ENCODE measurements at places on chromosomes 6 and 20.
A peak's percentile ranks its signal among the peaks of the same experiment; 100 is the strongest.

GRCh38 chr20:3420211-3420707 lies 12.8 kb upstream of the DNAAF9 start:
- peak; percentile 19 for DNase-seq

DNA sequence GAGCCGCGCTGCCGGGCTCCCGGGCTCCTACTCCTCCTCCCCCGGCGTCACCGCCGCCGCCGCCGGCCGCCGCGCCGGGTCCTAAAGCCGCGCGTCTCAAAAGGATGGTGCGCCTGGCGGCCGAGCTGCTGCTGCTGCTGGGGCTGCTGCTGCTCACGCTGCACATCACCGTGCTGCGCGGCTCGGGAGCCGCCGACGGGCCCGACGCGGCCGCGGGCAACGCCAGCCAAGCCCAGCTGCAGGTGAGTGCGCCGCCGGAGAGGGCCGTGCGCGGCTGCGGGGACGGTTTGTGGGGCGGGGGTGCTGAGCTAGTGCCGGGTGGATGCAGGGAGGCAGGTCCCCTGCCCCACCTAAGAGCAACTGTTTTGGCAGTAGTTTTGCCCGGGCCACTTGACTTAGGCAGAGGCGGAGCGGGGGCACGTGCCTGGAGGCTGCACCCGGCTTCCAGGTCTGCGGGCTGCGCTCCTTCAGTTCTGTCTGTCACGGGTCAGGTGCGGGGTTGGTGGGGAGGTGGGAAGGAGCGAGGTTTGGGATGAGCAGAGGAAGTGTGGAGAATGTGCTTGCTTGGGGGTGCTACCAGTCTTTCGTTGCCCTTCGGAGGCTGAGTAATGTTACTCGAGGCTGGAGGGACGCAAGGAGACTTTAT lies 722 bp downstream of the ISM1 start:
- peak; percentile 70 for DNase-seq

DNA sequence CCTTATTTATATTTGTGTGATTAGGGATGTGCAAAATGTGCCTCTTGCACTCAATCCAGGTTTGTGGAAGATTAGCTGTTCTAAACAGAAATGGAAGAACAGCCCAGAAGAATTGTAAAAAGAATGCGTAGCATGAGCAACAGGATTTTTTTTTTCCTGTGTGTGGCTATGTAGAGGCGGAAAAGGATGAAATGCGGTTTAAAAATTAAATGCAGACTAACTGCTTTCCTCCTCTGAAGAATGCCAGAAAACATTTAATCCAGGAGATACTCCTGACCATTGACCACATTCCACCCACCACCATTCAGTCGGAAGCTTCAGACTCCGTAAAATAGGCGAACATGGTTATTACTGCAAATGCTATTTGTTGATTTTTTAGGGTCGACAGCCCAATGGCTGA lies 83.4 kb downstream of the BMP6 start:
- no peak for DNase-seq

- DNase-seq: no peak
These were observed 192.2 kb upstream of the SGK1 start for GRCh38 chr6:134510142-134510541.

- no peak for DNase-seq
These were observed 42.5 kb downstream of the KCNQ2 start for GRCh38 chr20:63429992-63430391.

GRCh38 chr6:106250953-106251352 lies 74.6 kb downstream of the ATG5 start:
- peak; percentile 50 for DNase-seq

- DNase-seq: no peak
These were observed 79.9 kb upstream of the BHLHE23 start for GRCh38 chr20:63086421-63087235.

DNA sequence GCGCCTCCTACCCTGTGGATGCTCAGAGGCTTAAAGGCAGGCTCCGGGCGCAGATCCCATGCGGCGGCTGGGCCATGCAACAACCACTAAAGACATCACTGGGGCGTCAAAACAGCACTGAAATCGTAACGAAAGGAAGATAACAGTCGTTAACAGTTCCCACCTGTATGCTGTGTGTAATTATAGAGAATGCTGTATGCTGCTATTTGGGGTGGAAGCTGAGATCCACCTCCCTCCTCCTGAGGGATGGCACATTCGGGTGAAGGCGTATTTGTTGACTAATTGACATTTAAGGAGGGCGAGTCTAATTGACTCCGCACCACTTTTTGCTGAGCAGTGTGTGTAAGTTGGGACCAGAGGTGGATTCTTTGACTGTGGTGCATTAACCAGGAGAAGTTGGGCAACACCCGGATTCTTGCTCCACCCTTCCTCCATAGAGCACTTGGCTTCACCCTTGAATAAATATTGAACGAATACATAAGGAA lies 687 bp downstream of the SLC35A1 start:
- DNase-seq: no peak

- DNase-seq: no peak
These were observed 6.1 kb downstream of the MRS2 start for GRCh38 chr6:24408719-24409410.

GRCh38 chr6:68497927-68498326 lies 137.2 kb upstream of the ADGRB3 start:
- DNase-seq: no peak

DNA sequence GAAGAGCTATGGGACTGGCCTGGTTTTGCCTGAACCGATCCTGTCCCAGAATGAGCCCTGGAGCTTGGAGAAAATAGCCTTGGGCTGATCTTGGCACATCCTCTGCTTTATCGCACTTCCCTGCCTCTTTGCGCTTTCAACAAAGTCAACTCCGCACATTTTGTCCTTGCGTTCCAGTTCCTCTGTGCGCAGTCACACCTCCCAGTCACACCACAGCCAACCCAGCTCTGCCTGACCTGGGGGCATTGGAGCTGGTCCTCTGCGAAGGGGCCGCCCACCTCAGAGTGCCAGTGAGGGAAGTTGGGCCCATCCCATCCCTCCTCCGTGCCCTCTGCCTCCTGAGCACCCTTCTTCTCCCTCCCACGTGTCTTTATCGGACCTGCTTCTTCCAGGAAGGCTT lies 16.9 kb upstream of the UQCC2 start:
- no peak for DNase-seq

DNA sequence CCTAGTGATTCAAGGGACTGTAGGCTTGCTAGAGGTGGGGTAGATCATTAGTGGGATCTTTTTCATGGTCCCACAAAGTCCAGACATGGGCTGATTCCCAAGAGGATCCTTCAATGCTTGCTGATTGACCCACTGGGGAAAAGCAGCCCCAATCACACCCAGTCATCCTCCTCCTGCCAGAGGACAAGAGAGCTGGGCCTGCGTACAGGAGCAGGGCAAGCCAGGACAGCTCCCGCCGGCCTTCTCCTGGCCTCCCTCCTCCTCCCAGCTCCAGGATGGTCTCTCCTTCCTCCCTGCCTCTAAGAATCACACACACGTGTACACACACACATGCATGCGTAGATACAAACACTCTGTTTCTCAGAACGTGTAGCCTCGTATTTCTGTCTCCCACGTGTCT lies 27.0 kb downstream of the KCNK15 start:
- no peak for DNase-seq

- DNase-seq: peak; percentile 54
These were observed 59.9 kb upstream of the MAP7 start for GRCh38 chr6:136609873-136610706.

DNA sequence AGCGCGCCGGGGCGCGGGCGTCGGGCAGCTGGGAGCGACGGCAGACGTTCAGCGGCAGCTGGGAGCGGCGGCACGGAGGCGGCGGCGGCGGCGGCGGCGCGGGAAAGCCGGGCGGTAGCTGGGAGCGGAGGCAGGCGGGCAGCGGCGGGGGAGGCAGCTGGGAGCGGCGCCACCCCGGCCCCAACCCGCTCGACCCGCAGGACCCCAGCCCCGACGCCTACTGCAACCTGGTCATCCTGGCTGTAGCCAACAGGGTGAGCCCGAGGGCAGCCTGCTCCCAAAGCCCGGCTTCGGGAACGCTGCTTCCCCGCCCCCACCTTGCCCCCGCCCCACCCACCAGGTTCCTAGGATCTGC lies 8.9 kb downstream of the CCM2L start:
- no peak for DNase-seq

Data from Peyer's patch (tissue), 4 donors.